NCI-H187 (cell line): ENCODE measurements at places on chromosomes 7 and 10.
A peak's percentile ranks its signal among the peaks of the same experiment; 100 is the strongest.

DNA sequence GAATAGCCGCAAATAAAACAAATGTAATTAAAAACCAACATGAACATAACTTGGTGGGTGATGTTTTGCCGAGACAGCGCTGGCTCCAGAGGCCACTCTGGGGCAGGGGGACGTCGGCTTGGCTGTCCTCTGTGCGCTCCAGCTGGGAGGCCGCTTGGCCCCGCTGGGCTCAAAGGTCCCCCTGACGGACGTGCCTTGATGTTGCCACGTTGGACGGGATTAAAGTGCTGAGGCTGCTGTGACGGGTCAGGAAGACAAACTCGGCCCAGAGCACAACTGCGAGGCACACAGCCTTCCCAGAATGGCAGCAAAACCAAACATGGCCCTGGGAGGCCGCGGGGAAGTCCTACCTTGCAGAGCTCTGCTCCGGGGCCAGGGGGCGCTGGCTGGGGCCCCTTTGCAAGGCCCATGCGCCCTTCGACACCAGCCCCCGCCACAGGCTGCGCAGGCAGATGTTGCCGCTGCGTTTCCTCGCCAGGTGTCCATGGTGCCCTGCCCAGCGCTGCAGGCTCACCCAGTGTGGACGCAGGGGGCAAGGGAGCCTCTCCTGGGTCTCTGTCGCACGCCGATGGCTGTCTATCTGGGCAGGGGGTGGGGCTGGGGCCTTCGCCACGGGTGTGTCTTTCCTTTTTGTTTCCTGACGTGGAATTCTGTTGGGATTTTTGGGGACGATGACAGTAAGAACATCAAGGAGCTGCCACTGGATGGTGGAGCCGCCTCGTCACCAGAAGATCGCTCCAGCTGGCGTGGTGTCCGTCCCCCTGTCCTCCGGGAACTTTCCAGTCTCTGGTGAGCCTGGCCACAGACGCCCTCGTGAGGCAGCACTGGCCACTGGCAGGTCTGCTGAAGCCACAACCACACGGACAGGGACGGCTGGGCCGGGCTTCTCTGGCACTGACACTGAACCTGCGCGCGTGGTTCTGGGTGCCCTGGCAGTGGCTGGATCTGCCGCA lies 99.6 kb upstream of the DIP2C start:
- DNase-seq, result no peak

GRCh38 chr7:128266883-128267594 lies 26.0 kb downstream of the LEP start:
- no peak for DNase-seq

GRCh38 chr7:150869467-150869866 lies 17.1 kb downstream of the AOC1 start:
- DNase-seq, result no peak

DNA sequence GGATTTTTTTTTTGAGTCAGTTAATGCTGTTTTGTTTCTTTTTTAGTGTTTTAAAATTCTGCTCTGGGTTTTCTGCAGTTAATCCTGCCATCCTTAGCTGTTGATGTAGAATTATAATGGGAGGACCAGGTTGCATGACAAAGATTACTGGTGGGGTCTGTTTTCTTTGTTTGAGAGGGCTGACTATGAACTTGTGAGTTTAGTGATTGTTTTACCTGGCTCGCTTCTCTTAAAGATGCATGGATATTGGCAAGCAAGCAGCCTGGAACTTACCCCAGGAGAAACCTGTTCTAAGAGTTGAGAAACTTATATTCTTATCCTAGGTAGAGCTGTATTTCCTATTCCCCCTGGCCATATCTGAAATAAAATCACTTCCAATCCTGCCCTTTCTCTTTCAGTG lies 727.8 kb downstream of the GRM8 start:
- DNase-seq, result no peak

DNA sequence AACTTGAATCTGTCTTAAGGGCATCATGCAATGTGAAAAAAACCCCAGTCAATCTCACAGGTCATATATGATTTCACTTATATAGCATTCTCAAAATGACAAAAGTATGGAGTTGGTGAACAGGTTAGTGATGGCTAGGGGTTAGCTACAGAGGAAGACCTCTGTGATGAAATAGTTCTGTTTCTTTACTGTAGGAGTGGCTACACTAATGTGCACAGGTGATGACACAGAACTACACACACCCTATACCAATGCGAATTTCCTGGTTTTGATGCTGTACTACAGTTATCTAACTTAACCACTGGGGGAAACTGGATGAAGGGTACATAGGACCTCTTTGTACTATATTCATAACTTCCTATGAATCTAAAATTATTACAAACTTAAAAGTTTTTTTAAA lies 541.8 kb downstream of the PARD3 start:
- DNase-seq, result no peak

DNA sequence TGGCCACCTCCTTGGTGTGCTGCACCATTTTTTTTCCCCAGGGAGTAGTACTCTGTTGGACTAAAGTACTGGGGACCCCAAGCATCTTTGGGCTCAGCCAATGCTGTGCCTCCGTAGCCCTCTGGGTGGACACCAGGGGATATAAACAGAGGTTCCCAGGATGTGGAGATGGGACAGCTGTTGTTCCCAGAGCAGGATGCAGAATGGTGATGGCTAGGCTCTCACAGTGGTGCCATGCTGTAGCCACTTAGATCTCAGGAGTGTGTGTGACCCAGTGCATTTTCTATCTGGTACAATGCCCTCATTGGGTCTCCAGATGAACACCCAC lies 50.9 kb upstream of the SCIN start:
- no peak for DNase-seq

DNA sequence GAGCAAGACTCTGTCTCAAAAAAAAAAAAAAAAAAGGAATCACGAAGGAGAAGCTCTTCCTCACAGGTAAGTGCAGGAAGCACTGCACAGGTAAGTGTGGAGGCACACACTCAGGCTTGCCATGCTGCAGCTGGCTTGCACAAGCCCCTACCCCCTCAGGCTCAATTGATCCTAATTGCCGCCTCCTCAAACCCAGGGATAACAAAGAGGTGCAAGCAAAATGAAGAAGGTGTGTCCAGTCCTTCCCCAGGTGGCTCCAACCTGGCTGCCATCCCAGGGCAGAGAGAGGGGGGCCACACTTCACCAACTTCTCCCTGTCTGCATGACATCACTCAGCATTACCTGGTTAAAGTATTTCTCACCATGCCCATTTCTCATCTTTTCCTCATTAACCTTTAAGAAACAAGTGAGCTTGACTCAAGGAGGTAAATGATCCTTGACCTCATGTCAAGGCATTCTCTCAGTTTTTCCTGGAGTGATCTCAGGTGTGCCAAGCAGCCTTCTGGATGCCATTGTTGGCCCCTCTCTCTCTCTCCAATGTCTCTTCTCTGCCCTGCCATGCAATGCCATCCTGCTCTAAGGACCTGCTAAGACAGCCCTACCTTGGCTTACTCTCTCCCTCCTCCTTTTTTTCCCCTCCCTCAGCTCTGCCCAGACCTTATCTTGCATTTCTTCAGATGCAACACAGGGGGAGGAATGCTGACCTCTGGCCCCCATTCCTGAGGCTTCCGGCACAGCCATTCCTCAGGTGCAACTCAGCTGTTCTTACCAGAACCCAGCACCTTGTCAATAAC lies 13.0 kb upstream of the TRPV6 start:
- DNase-seq, result no peak

DNA sequence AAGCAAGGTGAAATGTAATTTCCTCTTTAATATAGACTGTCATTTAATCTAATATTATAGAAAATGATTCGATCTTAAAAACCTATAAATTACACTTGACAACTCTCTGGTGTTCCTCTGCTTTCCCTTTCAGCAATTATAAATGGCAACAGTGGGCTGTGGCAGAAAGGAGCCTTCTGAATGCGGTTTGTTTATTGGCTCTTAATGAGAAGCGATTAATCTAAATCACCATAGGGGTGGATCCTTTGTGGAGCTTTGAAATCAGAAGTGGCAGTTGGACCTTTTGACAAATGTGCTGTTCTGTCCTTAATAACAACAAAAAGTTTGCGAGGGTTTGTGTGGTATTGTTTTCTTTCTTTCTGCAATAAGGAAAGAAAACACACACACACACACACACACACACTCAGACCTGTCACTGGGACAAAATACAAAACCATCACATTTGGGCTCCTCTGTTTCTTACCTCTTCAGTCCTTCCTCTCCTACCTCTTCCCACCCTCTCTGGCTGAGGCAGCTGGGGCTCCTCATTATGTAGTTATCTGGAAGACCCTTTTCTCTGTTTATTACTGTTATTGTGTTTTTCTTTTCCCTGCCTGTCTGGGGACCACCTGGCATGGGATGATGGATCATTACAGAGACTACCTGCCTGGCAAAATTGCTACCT lies 316.2 kb downstream of the SORCS3 start:
- DNase-seq, result no peak

DNA sequence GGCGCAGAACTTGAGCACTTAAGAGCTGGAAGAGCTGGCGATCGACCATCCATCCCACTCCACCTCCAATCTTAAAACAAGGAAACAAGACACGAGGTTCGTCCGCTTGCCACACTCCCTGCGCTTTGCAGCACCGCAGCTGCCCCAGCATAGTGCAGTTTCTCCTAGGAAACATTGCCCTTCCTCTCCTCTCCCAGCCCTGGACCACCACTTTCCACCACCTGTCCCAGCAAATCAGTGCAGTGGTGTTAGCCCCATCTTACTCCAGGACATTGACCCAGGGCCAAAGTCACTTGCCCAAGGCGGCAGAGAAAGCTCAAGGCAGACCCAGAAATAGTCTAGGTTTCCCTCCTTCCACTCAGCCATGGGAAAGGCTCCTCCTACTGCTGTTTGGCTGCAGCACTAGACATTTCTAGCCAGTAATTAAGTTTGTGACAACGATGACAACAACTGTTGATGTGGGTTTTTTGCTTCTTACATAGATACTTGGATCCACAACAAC lies 1.5 kb upstream of the PARD3 start:
- no peak for DNase-seq

GRCh38 chr10:13053794-13054462 lies 46.0 kb upstream of the OPTN start:
- no peak for DNase-seq

GRCh38 chr10:78410046-78410965 lies 376.6 kb downstream of the RPS24 start:
- no peak for DNase-seq

DNA sequence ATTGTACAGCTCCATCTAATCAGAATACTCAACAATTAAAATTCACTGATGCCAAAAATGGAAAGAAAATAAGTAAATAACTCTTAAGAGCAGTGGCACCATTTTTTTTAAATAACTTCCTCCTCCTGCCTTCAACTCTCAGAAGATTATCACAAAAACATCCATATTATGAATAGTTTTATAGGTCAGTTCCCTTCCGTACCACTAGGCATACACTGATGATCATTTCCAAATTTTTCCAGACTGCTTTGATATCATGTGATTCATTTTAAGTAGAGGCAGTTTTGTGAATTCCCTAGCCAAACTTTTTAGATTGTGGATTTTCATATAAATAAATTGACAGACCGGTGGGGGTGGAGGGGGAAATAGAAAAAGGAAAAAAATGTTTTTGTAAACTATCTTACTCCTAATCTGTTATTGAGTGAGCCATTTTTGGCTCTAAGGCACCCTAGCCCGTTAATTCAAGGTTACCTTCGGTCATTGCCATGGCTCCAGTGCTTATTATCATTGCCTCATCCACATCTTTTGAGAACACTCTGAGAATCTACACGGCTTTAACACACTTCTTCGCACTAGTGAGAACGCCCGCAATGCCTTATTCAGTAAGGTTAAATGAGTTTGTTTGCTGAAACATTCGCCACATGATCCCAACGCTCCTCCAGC lies 1.0 kb downstream of the FAM107B start:
- no peak for DNase-seq

DNA sequence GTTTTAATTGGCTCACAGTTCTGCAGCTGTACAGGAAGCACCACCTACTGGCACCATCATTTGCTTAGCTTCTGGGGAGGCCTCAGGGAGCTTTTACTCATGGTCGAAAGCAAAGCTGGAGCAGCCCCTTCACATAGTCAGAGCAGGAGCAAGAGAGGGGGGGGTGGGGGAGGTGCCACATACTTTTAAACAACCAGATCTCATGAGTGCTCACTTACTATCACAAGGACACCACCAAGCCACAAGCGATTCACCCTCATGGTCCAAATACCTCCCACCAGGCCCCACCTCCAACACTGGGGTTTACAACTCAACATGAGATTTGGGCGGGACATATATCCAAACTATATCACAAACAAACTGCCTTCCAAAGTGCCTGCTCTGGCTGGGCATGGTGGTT lies 31.7 kb upstream of the SLC18A3 start:
- DNase-seq, result no peak

DNA sequence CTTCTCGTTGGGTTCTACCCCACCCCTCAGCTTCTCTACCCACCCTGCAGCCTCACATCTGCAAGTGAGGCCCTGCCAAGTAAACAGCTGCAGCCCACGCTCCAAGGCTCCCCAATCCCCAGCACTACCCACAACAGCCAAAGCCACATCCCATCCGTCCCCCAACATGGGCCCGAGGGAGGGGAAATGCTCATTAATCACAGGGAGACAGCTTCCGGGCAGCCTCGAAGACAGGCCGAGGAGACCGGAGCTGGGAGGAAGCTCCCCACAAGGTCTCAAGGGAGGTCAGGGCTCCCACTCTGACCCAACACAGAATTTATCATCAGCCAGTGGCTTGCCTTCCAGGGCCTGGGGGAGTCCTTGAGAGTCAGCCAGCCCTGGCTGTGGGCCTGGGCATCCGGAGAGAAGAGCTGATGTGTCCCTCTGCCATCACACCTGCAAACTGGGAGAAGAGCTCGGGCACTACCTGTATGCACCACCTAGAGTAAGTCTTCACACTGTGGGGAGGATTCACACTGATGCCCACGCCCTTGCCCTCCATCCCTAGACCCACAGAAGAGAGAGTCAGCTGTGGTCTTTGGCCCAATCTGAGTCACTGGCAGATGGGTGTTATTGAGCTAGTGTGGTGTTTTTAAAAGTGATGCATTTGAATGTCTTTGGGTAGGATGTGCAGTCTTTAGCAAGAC lies 115.5 kb upstream of the ZMIZ1 start:
- no peak for DNase-seq

DNA sequence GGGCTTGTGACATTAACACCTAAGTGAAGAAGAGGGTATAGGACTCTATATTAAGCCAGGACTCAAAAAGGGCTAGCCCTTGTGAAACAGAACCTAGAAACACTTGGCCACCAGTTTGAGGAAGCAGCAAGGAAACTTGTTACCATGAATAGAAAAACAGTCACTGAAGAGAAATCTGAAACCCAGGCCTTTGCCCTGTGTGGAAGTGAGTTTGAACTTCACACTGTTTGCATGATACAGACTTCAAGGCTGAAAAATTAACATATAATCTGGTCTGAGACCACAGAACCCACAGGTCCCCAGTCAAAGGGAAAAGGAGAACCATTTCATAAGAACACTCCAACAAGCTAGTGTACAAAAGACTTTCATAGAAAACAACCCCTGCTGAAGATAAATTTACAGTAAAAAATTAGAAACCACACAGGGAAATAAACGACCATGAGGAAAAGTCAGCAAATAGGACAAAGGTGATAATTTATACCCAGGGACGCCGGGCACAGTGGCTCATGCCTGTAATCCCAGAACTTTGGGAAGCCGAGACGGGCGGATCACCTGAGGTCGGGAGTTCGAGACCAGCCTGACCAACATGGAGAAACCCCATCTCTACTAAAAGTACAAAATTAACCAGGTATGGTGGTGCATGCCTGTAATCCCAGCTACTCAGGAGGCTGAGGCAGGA lies 76.1 kb downstream of the SKIDA1 start:
- no peak for DNase-seq

GRCh38 chr10:2610946-2611345 lies 456.4 kb upstream of the PFKP start:
- DNase-seq, result peak; percentile 28
